GOT3 (cell line): ENCODE measurements at places on chromosomes 5 and 9.

- DNase-seq: peak; percentile 44
Measured at GRCh38 chr5:1174122-1174936, 27.1 kb upstream of the SLC6A19 start.

DNA sequence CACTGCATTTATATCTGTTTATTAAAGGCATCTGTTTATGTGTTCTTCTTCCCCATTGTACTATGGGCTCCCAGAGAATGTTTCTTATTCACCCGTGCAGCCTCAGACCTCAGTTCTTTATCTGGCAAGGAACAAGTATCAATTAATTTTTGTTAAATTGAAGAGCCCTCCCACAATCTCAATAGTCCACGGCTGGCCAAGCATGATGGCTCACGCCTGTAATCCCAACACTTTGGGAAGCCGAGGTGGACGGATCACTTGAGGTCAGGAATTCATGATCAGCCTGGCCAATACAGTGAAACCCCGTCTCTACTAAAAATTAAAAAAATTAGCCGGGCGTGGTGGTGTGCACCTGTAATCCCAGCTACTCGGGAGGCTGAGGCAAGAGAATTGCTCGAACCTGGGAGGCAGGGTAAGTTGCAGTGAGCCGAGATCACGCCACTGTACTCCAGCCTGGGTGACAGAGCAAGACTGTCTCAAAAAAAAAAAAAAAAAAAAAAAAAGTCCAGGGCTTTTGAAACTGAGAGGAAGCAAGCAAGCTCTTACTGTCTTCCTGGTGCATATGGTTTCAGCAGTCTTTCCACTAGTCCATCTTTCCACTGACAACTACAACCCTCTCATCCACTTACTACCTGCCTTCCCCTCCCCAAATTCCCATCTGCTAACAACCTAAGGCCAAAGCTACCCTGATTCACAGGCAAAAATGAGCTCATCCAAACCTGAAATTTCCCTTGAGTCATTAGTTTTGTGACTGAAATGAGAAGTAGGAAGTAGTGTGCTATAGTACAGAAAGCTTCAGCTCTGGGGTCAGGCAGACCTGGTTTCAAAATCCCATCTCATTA is 2.3 kb upstream of the HK3 start:
- no peak for DNase-seq

DNA sequence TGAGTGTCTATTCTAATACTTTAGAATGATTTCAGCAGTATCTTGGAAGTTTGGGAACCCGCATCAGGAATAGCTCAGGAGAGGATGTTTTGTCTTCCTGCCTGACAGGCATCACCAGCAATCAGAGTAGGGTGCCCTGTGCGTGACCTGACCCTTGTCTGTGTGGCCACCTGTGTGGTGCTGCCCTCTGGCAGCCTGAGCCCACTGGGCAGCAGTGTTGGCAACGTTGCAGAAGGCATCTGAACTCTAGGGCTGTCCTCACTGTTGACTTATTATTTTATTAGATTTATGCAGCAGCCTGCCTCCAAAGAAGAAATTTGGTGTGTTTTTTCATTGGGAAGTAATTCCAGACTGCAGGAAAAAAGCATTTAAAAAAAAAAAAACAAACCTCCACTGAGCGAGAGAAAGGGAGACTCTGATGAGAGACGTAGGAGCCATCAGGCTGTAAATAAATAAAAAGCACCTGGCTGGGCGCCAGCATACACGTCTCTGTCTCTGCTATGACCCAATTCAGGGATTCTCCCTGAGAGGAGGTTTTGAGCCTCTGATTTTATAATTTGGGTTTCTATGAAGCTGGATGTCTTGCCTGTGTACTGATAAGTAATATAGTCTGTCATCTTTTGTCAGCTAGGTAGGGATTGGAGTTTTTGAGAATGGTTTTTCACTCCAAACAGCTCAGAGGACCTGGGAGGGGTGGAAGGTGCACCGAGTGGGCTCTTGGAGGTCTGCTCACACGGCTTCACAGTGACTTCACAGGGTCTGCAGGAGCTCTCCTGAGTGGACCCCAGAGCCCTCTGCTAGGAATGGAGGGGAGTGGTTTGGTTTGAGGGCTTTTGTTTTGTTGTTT is 49.0 kb downstream of the FAM78A start:
- DNase-seq: no peak

GRCh38 chr9:87263291-87263690 is 234.4 kb upstream of the DAPK1 start:
- no peak for DNase-seq

DNA sequence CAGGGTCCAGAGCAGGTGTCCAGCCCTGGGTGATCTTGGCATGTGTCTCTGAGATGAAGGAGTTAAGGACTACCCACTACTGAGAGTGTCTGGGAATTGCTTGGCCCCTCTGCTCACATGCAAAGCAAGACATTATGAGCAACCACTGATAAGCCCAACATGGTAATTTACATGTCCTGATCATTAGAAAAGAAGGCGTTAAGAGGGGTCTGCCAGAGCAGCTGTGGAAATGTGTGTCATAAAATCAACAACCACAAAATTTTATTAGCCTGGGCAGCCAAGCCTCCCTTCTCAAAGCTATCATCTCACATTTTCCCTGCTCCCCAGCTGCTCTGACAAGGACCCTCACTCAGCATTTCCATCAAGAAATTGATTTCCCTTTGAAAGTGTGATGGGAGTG is 351.0 kb downstream of the SPOCK1 start:
- no peak for DNase-seq

DNA sequence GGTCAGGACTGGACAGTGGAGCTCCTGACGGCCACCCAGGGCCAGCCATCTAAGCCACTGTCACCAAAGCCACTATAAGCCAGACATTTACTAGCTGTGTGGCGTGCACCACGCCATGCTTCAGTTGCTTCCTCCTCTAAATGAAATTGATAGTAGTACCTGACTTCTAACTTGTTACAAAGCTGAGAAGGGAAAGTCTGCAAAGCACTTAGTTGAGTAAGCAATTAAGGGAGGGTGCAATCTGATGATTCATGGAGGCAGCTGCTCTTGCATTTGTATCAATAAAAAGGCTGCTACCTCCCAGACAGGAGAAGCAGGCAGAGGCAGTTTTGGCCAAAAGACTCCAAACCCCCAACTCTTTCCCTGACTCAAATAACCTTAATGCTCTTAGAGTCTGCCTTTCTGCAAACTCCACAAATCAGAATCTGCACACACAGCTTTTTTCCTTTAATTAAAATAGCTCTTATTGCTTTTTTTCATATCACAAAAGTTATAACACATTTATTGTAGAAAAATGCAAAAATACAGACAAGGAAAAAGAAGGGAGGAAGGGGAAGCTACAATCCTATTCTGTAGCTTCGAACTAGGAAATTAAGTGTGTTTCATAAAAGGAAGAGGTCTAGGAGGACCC is 19.3 kb upstream of the RAPGEF1 start:
- DNase-seq: no peak

GRCh38 chr5:1321576-1321975 is 23.3 kb downstream of the CLPTM1L start:
- no peak for DNase-seq

GRCh38 chr5:75736273-75736672 is 19.0 kb upstream of the POC5 start:
- DNase-seq: no peak

DNA sequence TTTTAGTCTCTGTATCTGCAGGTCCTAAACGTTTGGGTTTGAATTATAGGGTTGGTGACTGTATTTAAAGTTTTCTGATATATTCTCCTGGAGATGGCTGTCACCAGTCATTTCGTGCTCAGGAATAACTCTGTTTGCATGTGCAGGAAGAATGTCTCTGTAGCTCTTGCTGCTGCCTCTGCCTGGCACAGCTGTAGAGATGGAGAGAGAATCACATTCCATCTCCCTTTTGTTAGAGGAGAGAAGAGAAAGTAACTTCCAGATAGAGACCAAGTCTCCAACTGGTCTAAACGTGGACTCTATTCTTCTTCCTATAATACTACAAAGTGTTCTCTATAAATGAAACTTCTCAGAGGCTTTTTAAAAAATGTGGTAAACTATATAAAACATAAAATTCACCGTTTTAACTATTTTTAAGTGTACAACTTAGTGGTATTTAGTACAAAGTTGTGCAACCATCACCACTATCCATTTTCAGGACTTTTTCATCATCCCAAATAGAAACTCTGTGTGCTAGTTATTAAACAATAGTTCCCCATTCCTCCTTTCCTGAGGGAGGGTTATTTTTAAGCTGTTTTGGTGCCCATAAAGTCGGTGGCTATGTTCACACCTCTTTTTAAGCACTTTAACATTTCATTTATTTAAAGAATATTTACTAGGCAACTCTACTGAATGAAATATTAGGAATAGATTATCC is 20.7 kb upstream of the STARD4 start:
- no peak for DNase-seq

GRCh38 chr5:74975582-74975981 is 76.8 kb downstream of the GCNT4 start:
- DNase-seq: no peak

GRCh38 chr9:124257844-124258606 is at the start of gene NEK6:
NEK6 (plus strand) TSS chr9:124257949; CDS start chr9:124301965, 44,016 bp downstream.
- no peak for DNase-seq

GRCh38 chr9:85516455-85516854 is 225.3 kb downstream of the AGTPBP1 start:
- DNase-seq: no peak

- no peak for DNase-seq
Measured at GRCh38 chr5:68252673-68253623, 37.4 kb downstream of the PIK3R1 start.

- no peak for DNase-seq
Measured at GRCh38 chr5:100643473-100643872, 108.3 kb downstream of the FAM174A start.

DNA sequence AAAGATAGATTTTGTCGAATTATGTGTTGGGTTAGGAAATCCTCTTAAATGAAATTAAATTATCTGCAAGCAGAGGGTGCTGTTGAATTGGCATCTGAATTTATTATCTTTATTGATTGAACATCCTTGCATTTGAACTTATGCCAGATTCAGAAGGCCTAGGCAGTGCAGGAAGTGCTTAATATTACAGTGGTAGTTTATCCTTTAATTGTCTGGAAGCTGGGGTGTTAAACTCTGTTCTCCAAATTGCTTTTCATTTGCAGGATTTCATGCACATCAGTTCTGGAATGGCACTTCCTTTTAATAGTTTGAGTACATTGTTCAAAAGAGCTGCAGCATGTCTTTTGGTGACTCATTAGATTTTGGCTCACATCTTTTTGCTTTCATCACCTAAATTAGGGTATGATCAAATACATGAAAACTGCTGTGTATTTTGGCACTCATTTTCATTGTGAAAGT is 186.3 kb downstream of the KDM4C start:
- DNase-seq: no peak

DNA sequence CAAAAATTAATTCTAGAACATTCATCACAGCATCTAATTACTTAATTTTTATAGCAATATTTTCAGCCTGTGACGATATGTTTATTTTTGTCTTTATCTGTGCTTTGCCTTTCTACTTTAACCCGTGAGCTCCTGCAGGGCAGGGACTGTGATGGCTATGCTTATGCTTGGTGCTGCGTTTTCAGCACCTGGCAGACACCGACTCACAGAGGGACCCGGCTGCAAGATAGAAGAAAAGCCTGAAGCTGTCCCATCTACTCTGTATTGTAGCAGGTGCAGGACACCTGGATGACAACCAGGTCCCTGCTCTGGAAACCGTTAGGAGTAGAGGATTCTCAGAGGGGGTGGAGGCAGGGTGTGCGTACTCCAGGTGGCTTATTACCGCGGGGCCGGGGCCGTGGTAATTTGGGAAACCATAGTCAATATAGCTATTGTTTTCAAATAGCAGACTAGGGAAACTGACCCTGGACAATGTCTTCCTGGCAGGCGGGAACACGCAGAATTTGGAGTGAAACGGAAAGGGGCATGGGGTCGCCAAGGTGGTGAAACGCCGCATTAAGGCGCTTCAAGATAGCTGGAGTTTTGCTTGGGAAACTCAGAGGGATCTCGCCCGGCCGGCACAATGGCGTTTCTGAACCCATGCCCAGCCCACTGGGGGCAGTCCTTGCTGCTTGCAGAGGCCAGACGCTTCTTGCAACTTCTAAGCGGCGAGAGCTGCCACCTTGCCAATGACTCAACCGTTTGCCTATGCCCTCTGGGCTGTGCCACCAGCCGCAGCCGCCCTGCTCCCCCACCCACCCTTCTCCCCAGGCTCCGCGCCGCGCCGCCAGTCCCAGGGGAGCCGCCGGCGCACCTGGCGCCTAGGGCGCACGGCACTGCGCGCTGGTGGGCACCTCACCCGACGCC is 140.1 kb upstream of the PALM2AKAP2 start:
- peak; percentile 1 for DNase-seq

- DNase-seq: no peak
Measured at GRCh38 chr9:110559869-110560268, 19.7 kb downstream of the SVEP1 start.

DNA sequence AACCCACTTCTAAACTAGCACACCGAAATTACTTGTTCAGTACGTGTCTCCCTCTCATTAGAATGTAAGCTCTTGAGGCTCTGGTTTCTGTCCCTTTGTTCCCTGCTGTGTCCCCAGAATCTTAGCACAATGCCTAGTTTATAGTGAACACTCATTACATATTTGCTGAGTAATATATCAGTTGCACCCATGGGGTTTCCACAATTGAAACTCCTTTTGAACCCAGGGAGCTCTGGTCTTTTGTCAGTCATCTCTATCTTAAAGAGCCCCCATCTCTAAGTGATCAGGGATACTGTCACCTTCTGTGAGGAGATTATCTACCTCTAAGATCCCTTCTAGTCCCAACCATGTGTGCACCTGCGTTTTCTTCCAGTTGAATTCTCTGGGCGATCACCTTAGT is 12.8 kb downstream of the CAMK4 start:
- DNase-seq: no peak

DNA sequence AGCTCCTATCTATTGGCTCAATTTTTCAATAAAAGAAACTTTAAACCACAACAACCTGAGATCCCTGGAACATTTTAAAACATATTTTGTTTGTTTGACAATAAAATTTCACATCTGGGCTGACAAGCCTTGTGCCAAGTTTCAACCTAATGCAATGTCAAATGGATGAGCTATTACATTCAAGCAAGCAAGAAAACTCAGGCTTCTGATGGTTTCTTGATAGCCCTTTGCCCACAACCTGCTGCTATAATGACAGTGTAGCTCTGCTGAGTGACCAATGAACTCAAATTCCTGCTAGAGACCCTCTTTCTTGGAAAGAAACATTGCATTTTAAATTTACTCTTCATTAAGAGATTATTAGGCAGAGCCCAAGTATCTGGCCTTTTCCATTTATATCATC is 472.9 kb downstream of the ARHGEF28 start:
- DNase-seq: no peak

- no peak for DNase-seq
Measured at GRCh38 chr9:21031091-21031807, at the start of gene HACD4. HACD4 (minus strand) TSS chr9:21031640; CDS start chr9:21031590, 50 bp downstream.

GRCh38 chr9:131721076-131721475 is 18.8 kb downstream of the RAPGEF1 start:
- no peak for DNase-seq

DNA sequence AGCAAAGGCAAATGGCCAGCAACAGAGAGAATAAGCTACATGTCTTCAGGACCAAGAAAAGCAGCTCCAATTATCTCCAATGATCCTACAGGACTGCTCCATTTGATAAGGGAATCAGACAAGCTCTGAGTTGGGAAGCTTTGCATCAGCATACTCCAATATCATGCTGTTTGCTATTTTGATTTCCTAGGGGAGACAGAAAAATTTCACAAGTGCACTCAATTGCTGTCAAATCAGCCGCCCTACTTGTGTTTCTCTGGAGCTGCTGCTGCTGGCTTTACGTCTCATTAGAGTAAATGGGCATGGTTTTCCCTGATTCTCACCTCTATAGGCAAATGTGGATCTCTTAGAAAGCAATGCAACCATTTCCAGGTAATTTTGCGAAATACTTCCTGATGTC is 201.7 kb downstream of the PRELID2 start:
- no peak for DNase-seq

- no peak for DNase-seq
Measured at GRCh38 chr5:14400611-14401010, 181.0 kb upstream of the OTULINL start.

- DNase-seq: no peak
Measured at GRCh38 chr5:172502410-172502809, 48.1 kb upstream of the SH3PXD2B start.
